Purkinje cell (primary cell): ENCODE measurements at places on chromosomes 11 and 22. TPM values are rescaled to one million over a fixed set of nuclear protein-coding genes. Genes with fewer than 3 reads are reported as not detected.

Gene MPPED2
- 6.8 and 13.2 TPM in 2 replicates for polyA plus RNA-seq

Gene BDNF
- polyA plus RNA-seq = 0.91 and 3.8 TPM in 2 replicates

Gene DDTL
- 1.4 and 2.6 TPM in 2 replicates for polyA plus RNA-seq

Gene SCO2
- polyA plus RNA-seq = not detected in 2 replicates

Gene ACAD8
- 31.1 and 39.1 TPM in 2 replicates for polyA plus RNA-seq

Gene SBF2
- polyA plus RNA-seq = 7.3 and 7.9 TPM in 2 replicates

Gene IGLL1
- polyA plus RNA-seq = not detected in 2 replicates

Gene RBMXL2
- not detected in 2 replicates for polyA plus RNA-seq

Gene GRAP2
- not detected in 2 replicates for polyA plus RNA-seq

Gene DRD2
- polyA plus RNA-seq = not detected in 2 replicates

Gene TMA7B
- not detected in 2 replicates for polyA plus RNA-seq

Gene SCT
- not detected in 2 replicates for polyA plus RNA-seq

Gene OTOG
- not detected in 2 replicates for polyA plus RNA-seq

Gene SLC29A2
- 0.52 and 0.69 TPM in 2 replicates for polyA plus RNA-seq

Gene TMEM151A
- 6.2 and 8.1 TPM in 2 replicates for polyA plus RNA-seq

Gene CASP5
- not detected in 2 replicates for polyA plus RNA-seq

Gene OR8G5
- not detected in 2 replicates for polyA plus RNA-seq

Gene TEX12
- polyA plus RNA-seq = 0.77 and 2.5 TPM in 2 replicates

Gene ADM2
- polyA plus RNA-seq = not detected in 2 replicates

Gene SLC22A25
- not detected in 2 replicates for polyA plus RNA-seq

Gene KCNQ1OT1
- polyA plus RNA-seq = 1.3 and 1.4 TPM in 2 replicates

Gene C22orf23
- 0.69 and 4.0 TPM in 2 replicates for polyA plus RNA-seq
